ENCODE measurements at places on chromosomes 5 and 9. TPM values are rescaled to one million over a fixed set of nuclear protein-coding genes. Genes with fewer than 3 reads are reported as not detected.

PCDHA9 gene
- not detected for total RNA-seq

DNA sequence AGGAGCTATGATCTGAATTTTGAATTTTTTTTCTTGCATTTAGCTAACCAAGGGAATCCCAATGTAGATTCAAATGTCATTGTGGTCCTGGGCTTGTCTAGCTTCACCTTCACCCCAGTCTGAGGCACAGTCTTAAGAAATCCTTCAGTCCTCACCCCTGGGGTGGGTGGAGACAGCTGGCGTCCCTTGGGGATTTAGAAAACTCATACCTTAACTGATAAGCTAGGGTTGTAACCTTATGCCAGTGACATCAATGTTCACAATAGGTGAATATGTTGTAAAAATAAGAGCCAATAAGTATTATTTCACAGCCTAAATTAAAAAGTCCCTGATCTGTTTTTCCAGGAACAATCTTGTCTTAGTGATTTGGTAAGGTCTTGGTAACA lies 4.6 kb downstream of the ISOC1 start:
- no peak for DNase-seq

KIF12 gene
- total RNA-seq = 2.4 TPM

GRCh38 chr9:6428940-6429889 lies 16.2 kb downstream of the UHRF2 start:
- no peak for DNase-seq

- no peak for DNase-seq
Measured at GRCh38 chr5:163696579-163696887, 191.1 kb downstream of the MAT2B start.

PPP1R26 gene
- 18.1 TPM for total RNA-seq

All from left lung (tissue), 14 donors.